Activated CD4-positive, alpha-beta memory T cell treated with anti-CD3 and anti-CD28 coated beads for 36 hours (primary cell): ENCODE measurements at places on chromosomes 7 and 10. TPM values are rescaled to one million over a fixed set of nuclear protein-coding genes. Genes with fewer than 3 reads are reported as not detected.

DNA sequence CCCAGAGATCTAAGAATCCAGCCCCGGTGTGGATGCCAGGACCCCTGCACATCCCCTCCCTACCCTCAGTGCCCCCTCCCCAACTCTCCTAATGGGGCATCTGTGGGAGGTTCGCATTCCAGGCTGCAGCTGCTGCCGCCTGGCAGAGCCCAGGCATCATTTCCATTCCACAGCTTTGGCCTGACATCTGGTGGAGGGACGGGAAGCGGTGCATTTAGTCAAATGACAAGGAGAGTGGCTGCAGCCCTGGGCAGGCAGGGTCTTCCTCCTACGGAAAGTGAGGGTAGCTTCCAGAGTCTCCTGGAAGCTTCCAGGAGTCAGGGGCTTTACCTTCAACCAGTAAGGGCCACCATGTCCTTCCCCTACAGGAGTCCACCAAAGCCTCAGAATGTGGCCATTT lies 30.8 kb downstream of the PRLHR start:
- H3K36me3 ChIP-seq = no peaks in the 10 kb centered on the region
- peaks cover 2% of the 10 kb centered on the region for H3K27me3 ChIP-seq

DNA sequence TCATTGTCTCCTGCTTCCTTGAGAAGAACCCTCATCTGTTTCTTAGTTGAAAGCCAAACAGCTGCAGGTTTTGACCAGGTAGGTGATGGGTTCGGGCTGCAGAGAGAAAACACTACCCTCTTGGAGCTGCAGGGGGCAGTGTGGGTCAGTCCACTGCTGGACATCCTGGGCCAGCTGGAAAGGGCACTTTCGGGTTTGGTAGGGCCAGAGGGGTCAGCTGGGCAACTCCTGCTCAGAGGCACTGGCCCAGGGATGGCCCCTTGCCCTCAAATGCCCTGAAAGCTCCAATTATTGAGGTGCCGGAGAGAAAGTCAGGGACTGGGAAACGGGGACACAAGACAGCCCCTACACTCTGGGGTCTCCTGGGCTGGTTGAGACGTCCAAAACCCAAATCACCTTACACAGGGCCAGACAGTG lies 90.7 kb downstream of the MKI67 start:
- peaks cover 9% of the 10 kb centered on the region for H3K4me1 ChIP-seq
- no peak overlapping the region for H3K27ac ChIP-seq
- no peaks in the 10 kb centered on the region for H3K36me3 ChIP-seq

GRCh38 chr7:141333459-141333858 lies 217.8 kb upstream of the AGK start:
- H3K27ac ChIP-seq = no peak overlapping the region
- no peaks in the 10 kb centered on the region for H3K4me1 ChIP-seq
- no peak for DNase-seq

- no peak for DNase-seq
- H3K36me3 ChIP-seq = no peaks in the 10 kb centered on the region
- peaks cover 2% of the 10 kb centered on the region for H3K27me3 ChIP-seq
- H3K4me1 ChIP-seq = no peaks in the 10 kb centered on the region
Measured at GRCh38 chr7:6276911-6277408, 4.5 kb upstream of the CYTH3 start.

- no peak overlapping the region for H3K27ac ChIP-seq
- no peaks in the 10 kb centered on the region for H3K36me3 ChIP-seq
- no peak overlapping the region for H3K4me3 ChIP-seq
- H3K27me3 ChIP-seq = no peaks in the 10 kb centered on the region
Measured at GRCh38 chr7:147182874-147183273, 1066.3 kb downstream of the CNTNAP2 start.

- DNase-seq = no peak
- no peak overlapping the region for H3K4me3 ChIP-seq
- no peak overlapping the region for H3K27ac ChIP-seq
- no peaks in the 10 kb centered on the region for H3K36me3 ChIP-seq
- H3K4me1 ChIP-seq = no peaks in the 10 kb centered on the region
- peaks cover 3% of the 10 kb centered on the region for H3K27me3 ChIP-seq
Measured at GRCh38 chr10:34789966-34790506, 25.1 kb downstream of the PARD3 start.

- peak overlapping the region; percentile 46 for H3K27ac ChIP-seq
- H3K27me3 ChIP-seq = no peaks in the 10 kb centered on the region
- H3K36me3 ChIP-seq = no peaks in the 10 kb centered on the region
- H3K4me1 ChIP-seq = peaks cover 14% of the 10 kb centered on the region
- peak; percentile 75 for DNase-seq
Measured at GRCh38 chr7:74449809-74450397, 3.8 kb upstream of the GTF2IRD1 start.

The C7orf57 gene
- total RNA-seq = 0.71 TPM

The OSBPL3 gene
- total RNA-seq = 45.1 TPM

The AKR1C3 gene
- total RNA-seq = 0.33 TPM

The ACTL6B gene
- not detected for total RNA-seq

The NPFFR1 gene
- total RNA-seq = not detected

The ZP3 gene
- 19.4 TPM for total RNA-seq

The UTF1 gene
- total RNA-seq = not detected

The SLC18A2 gene
- total RNA-seq = not detected

The CD36 gene
- not detected for total RNA-seq
